A549 treated with DMSO at 1 μM for 4 hours (cell line): ENCODE measurements at places on chromosomes 16 and 17. TPM values are rescaled to one million over a fixed set of nuclear protein-coding genes. Genes with fewer than 3 reads are reported as not detected.

Gene KRTAP9-8
- not detected in 5 replicates for total RNA-seq

Gene TBX2
- 6.0 to 8.7 TPM (median 7.6 TPM) in 5 replicates for total RNA-seq

Gene RILP
- 13.4 to 18.0 TPM (median 17.5 TPM) in 5 replicates for total RNA-seq

Gene PYY
- 0.17 TPM in 1 of 5 replicates, not detected in the others for total RNA-seq

Gene KIF2B
- not detected in 5 replicates for total RNA-seq

Gene RHOT2
- 64.2 to 95.4 TPM (median 87.5 TPM) in 5 replicates for total RNA-seq

Gene NATD1
- 2.6 to 3.8 TPM (median 3.1 TPM) in 5 replicates for total RNA-seq

Gene MYBBP1A
- total RNA-seq = 101 to 127 TPM (median 114 TPM) in 5 replicates

Gene SMPD3
- total RNA-seq = 0.12 to 0.42 TPM (median 0.14 TPM) in 5 replicates

Gene ZNF830
- total RNA-seq = 13.7 to 16.7 TPM (median 15.2 TPM) in 5 replicates

Gene MYH11
- 0.02 to 0.22 TPM (median 0.03 TPM) in 4 of 5 replicates, not detected in the other for total RNA-seq
